Pericardium fibroblast (primary cell): ENCODE measurements at places on chromosomes 12 and 14. TPM values are rescaled to one million over a fixed set of nuclear protein-coding genes. Genes with fewer than 3 reads are reported as not detected.

The KRT72 gene
- total RNA-seq, result not detected in 2 replicates

The RAB35 gene
- total RNA-seq, result 25.4 and 28.8 TPM in 2 replicates

The NDRG2 gene
- 26.8 and 27.2 TPM in 2 replicates for total RNA-seq

The ATP5F1B gene
- 334 and 373 TPM in 2 replicates for total RNA-seq

The CPNE6 gene
- total RNA-seq, result not detected in 2 replicates

The SLC6A15 gene
- 2.1 and 11.5 TPM in 2 replicates for total RNA-seq
